T-helper 9 cell (primary cell): ENCODE measurements at places on chromosomes 3 and 15.

GRCh38 chr3:38755130-38755529 lies 60.9 kb downstream of the SCN10A start:
- no peak for DNase-seq

GRCh38 chr3:129703913-129704312 lies 97.4 kb upstream of the PLXND1 start:
- DNase-seq, result no peak

DNA sequence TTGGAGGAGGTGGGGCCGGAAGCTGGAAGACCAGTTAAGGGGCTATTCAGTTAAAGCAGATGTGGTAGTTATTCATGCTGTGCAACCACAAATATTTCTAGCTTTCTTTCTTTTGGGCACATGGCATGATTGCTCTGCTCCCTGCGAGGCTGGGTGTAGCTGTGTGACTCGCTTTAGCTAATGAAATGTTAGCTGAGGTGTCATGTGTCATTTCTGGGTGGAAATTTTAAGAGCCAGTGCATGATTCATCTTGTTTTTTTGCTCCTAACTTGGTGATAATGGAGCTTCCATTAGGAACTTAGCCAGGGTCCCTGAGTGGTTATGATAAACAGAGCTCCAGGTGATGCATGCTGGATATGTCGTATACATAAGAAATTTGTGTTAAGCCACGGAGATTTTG lies 300.6 kb downstream of the SATB1 start:
- DNase-seq, result no peak

- no peak for DNase-seq
Measured at GRCh38 chr15:89802231-89802928, 12.3 kb downstream of the ANPEP start.

- no peak for DNase-seq
Measured at GRCh38 chr15:66196602-66197001, 56.9 kb downstream of the MEGF11 start.

DNA sequence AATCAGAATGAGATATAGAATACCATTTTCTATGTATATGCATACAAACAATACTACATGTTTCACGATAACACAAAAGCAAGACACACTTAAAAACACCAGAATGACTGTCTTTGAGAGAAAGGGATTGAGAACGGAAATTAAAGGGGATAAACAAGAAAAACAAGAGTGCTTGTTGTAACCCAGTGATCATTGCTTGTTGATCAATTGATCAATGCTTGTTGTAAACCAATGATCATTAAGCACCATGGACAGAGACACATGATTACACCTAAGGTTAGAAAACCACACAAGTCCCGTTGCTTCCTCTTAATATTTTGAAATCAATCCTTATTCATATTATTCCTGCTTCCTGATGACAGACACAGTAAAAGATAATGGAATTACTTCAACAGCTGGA lies 1.1 kb upstream of the OR4F15 start:
- DNase-seq, result no peak
